ENCODE measurements at places on chromosomes 1 and 21. TPM values are rescaled to one million over a fixed set of nuclear protein-coding genes. Genes with fewer than 3 reads are reported as not detected.

HES3 gene
- not detected for total RNA-seq

GSTM1 gene
- not detected for total RNA-seq

VCAM1 gene
- 539 TPM for total RNA-seq

TCEA3 gene
- 46.3 TPM for total RNA-seq

CLDN17 gene
- not detected for total RNA-seq

SLC25A34 gene
- total RNA-seq: 1.5 TPM

Data from kidney (tissue), 22 donors.